ENCODE measurements at places on chromosomes 7 and 10.

DNA sequence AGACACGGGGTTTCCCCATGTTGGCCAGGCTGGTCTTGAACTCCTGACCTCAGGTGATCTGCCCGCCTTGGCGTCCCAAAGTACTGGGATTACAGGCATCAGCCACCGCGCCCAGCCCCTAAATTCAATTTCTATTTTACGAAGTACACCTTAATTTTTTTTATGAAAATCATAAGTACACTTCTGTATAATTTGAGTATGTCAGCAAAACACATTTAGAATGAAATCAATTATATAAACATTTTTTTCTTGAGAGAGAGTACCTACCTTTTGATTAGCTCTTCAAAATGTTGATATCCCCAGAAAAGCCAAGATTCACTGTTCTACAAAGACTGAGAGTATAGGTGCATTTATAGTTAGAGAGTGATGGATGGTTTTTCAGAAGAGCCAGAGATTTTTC, 20.5 kb upstream of the ITGA8 start:
- no peak for DNase-seq

GRCh38 chr7:36784991-36785940, 61.0 kb upstream of the AOAH start:
- peak; percentile 22 for DNase-seq

DNA sequence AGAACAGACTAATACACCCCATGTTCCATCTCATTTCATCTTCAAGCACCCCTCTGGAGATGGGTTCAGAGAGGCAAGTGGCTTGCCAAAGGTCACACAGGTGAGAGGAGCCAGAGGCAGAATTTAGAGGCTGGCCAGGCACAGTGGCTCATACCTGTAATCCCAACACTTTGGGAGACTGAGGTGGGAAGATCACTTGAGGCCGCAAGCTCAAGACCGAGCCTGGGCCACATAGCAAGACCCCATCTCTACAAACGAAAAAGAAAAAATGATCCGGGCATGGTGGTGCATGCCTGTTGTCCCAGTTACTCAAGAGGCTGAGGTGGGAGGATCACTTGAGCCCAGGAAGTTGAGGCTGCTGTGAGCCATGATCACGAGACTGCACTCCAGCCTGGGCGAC, 34.7 kb upstream of the MYL10 start:
- no peak for DNase-seq

- no peak for DNase-seq
Measured at GRCh38 chr10:124003070-124003419, 90.4 kb downstream of the CHST15 start.

GRCh38 chr10:76624470-76624869, 1013.1 kb downstream of the KCNMA1 start:
- DNase-seq, result no peak

DNA sequence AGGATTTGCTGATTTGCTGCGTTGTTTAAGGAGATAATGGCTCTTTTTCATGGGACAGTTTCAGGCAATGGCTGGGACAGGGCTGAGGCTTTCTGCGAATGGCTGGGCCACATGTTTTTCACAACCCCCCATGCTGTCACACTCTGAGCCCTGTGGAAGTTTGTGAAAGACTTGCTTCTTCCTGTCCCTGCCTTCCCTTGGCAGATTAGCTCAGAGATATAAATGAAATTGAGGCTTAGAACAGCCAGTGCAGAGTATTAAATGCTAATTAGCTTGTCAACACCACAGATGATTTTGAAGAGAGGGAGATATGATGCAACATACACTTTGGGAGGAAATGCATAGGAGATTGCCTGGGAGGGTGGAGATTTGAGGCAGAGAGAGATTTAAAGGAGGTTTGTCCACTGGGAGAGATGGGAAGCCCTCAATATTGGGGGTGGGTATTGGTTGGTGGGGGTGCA, 232.0 kb downstream of the SH2D4B start:
- DNase-seq, result no peak

- no peak for DNase-seq
Measured at GRCh38 chr10:129771991-129772431, 192.1 kb downstream of the EBF3 start.

DNA sequence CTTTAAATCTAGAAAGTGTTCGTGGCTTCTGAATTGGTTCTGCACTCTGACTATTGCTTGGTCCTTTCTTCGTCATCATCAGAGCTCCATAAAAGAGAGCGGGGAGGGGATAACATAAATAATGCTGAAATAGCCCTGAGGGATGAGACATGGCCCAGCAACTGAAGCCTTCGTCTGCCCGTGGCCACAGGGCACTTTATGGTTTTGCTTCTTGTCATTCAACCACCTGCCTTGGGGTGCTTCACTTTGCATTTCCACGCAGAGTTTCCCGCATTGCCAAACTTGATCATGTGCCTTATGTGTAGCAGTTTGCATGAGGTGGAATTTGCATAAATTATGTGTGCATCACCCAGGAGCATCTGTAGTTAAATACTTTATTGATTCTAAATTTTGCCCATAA, 15.9 kb downstream of the GSTO2 start:
- DNase-seq, result no peak

GRCh38 chr10:97731346-97732051, 5.4 kb upstream of the ZFYVE27 start:
- DNase-seq, result peak; percentile 40

- no peak for DNase-seq
Measured at GRCh38 chr10:116593139-116593740, 2.5 kb downstream of the PNLIPRP1 start.

- no peak for DNase-seq
Measured at GRCh38 chr10:30902621-30903396, 128.9 kb downstream of the ZNF438 start.

- DNase-seq, result no peak
Measured at GRCh38 chr10:77566236-77566635, 71.4 kb downstream of the KCNMA1 start.

- DNase-seq, result no peak
Measured at GRCh38 chr10:132438091-132439024, 41.4 kb downstream of the PWWP2B start.

DNA sequence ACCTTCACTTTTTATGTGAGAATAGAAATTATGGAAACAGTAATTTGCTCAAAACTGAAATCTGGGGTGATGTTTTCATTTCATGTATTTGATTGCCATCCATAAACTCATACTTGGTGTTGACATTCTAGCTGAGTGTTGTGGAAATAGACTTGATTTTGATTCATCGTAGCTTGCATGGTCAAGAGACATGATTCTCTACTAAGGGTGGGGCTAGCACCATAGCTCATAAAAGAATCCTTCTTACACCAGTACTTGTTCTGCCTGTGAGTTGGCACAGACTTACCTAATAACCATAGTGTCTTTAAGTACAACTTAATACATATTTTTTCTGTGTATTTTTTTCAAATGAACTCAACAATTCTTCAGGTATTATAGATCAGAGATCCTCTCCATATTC, 36.6 kb downstream of the RAB18 start:
- no peak for DNase-seq

- no peak for DNase-seq
Measured at GRCh38 chr7:158022601-158023000, 565.0 kb downstream of the PTPRN2 start.

DNA sequence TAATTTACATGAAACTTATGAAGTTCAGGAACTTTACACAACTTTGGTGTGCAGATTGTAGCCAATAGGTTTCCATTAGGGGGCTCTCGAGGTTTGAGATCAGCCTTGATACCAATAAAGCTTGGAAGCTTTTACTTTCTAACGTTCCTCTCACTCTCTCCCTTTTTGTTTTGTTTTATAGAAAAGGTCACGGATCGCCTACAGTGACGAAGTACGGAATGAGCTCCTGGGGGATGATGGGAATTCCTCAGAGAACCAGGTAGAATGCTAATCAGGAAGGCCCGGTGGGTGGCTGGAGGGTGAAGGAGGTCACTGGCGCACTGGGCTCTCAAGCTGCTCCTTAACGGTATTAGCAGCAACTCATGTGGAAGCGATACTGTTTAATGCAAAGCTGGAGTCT, 79.9 kb downstream of the VTI1A start:
- no peak for DNase-seq

DNA sequence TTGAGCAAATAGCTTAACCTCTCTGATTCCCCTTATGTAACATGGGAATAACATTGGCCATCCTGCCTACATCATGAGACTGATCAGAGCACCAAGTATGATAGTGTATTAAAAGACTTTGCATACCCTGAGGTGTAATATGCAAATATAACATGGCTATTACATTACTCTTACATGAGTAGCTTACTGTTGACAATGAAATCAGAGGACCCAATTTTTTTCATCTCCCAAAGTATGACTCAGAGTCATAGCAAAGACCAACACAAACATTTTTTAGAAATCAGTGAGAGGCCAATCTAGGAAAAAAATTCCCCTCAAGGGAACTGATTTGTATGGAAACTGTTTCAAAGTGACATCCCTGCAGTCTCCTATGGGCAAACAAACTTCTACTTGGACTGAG, 47.0 kb upstream of the TMEM140 start:
- peak; percentile 51 for DNase-seq

DNA sequence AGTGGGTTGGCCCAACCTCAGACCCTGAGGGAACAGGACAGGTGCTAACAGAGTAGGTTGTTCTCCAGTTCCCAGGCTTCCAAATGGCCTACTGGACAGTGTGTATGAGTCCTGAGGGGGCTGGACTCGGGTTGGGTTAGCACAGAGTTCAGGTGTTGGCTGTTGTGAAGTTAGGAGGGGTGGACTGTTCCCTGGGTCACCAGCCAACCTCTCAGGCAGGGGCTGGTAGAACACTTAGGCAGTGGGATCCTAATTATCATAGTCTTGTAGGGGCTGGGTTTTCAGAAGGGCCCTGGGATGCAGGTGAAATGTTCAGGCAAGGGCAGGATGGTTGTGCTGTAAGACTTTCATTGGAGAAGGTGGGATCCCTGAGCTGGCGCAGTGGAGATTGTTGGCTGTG, 293.0 kb downstream of the ZWINT start:
- DNase-seq, result no peak

DNA sequence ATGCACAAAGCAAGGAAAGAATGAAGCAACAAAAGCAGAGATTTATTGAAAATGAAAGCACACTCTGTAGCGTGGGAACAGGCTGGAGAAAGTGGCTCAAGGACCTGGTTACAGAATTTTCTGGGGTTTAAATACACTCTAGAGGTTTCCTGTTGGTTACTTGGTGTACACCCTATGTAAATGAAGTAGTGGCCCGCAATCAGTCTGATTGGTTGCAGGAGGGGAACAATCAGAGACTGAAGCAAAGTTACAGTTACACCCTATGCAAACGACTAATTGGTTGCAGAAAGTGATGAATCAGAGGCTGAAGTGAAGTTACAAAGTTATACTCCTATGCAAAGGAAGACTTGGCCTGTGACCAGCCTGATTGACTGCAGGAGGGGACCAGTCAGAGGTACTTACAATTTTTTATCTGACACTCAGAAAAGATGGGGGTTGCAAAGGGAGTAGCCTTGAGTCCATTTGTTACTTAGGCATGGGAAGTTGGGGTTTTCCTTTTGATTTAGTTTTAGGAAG, 3.6 kb upstream of the MTPN start:
- DNase-seq, result no peak

DNA sequence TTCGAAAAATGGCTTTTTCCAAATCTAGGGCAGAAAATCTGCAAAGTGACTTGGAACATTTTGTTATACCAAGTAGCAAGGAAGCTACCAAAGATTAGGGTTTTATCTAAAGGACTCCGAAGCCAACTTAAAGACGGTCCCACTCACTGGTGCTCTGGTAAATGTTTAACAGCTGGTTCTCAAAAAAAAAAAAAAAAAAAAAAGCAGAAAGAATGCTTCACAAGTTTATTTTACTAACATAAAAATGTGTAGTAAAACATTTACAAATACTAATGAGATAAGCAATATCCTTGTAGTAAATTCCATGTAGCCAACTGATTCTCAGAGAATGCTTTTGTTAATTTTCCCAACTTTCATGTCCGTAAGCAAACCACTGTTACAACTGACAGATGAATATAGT, 38.4 kb downstream of the TAF3 start:
- no peak for DNase-seq

DNA sequence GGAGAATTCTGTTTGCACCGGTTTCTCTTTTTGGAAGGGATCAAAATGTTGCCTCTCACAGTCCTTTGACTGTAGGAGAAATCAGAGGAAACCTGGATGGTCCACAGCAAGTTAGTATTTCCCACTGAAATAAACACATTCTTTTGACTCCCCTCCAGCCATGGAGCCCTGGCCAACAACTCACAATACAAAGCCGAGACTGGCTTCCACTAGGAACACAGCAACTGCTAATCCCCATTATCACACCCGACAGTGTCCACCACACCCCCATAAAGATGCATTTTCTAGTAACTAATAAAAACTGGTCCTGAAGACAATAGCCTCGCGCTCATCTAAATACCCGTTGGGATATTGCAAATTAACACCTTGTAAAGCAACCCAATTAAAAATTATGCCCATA, 798 bp upstream of the MACROH2A2 start:
- DNase-seq, result no peak

DNA sequence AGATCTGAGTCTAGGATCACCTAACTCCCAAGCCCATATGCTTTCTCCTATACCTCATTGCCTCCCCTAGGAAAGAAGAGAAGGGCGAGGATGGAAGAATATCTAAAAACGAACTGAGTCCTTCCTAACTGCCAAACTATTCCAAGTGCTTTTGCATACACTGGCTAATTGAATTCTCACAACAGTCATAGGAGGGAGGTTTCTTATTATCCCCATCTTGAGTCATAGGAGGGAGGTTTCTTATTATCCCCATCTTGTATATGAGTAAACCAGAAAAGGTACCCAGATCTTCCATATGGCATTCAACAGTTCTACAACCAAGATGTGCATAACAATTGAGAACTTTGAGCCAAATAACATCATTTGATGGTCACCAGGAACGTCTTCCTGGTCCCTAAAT, 13.1 kb upstream of the FAM204A start:
- no peak for DNase-seq

DNA sequence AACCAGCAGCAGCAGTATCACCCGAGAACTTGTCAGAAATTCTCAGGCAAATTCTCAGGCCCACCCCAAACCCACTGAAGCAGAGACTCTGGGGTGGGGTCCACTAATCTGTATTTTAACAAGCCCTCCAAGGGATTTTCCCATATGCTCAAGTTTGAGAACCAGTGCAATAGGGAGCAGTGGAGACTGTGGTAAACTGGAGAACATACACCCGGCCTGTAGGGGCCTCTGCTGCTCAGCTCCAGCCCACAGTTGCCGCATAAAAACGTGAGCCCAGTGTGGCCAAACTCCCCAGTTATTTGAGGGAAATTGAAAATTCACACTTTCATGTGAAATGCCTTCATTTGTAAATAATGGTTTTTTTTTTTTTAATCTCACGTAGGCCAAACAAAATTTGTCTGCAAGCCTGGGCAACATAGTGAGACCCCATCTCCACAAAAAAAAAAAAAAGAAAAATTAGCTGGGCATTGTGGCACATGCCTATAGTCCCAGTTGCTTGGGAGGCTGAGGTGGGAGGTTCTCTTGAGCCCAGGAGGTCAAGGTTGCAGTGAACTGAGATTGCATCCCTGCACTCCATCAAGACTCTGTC, 97.6 kb upstream of the ZMIZ1 start:
- DNase-seq, result no peak
